ENCODE measurements at places on chromosomes 1 and 21. TPM values are rescaled to one million over a fixed set of nuclear protein-coding genes. Genes with fewer than 3 reads are reported as not detected.

DNA sequence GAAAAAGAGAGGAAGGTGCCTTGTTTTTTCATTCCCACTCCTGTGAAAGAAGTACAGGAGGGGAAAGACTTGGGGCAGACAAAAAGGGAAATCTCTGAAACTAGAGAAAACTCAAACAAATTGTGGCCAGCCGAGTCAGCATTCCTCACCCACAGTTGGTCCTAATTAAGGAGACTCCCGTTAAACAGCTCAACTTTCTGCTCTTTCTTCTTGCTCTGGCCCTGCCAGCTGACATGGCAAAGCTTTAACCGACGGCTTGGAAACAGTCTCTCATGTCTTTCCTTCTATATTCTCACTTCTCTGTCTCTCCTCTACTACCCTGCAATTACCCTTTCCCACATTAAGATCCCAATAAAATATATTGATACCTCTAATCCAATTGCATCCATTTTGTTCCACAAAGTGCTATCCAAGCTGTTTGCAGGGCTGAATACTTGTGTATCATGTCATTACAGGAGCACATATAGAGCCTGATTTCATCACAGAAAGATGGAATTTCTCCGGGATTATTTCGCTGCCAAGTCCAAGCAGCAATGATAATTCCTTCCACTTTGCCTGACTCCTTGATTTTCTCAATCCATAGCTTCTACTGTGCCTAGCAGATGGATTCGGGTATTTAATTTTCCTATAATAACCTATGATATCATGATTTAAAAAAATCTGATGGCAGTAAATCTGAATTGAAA, 65.4 kb upstream of the IPO9 start:
- DNase-seq, result no peak

The AMIGO1 gene
- polyA plus RNA-seq, result 2.4 TPM

DNA sequence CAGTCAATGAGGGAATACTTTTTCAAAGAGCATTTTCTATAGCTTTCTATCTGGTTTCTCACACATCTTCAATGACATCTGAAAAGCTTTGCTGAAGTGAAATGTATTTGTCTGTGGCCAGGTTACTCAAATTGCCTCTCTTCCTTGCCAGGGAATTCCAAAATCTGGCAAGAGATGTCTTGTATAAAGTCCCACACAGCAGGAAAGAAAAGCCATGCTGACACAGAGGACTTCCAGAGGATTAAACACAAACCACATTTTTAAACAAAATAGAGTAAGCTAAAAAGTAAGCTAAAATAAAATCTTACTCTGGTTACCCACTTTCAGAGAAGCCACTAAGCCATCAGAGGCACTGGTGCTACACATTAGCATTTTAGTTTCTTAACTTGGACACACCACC, 93.1 kb upstream of the BCAR3 start:
- DNase-seq, result no peak

The GPR161 gene
- 17.6 TPM for polyA plus RNA-seq

- no peak for DNase-seq
These were observed 60.5 kb downstream of the SYT2 start for GRCh38 chr1:202649553-202650392.

GRCh38 chr1:201500670-201501120, 6.2 kb downstream of the CSRP1 start:
- no peak for DNase-seq

DNA sequence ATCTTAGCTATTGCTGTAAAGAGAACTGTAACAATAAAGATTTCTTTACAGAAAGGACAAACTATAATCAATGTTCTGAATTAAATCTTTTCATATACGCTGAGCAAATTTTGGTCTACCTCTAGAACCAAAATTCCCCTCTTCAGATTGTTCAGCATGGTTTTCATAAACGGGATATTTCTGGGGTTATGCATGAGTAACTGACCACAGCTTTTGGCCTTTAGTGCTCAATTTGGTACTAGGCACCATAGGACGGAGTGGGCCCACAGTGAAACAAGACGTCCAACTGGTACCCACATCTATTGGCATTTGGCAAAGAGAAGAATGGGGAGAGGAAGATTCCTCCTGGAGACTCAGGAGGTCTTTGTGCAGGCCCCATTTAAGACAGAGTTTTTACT, 184.5 kb downstream of the TGFBR3 start:
- no peak for DNase-seq

Measured in H1 (cell line).